ENCODE measurements at places on chromosomes 5 and 9.

GRCh38 chr9:129828051-129828450 lies 4.1 kb upstream of the TOR1A start:
- no peak for DNase-seq

GRCh38 chr5:133196441-133197085 lies 144.8 kb downstream of the HSPA4 start:
- DNase-seq = no peak

DNA sequence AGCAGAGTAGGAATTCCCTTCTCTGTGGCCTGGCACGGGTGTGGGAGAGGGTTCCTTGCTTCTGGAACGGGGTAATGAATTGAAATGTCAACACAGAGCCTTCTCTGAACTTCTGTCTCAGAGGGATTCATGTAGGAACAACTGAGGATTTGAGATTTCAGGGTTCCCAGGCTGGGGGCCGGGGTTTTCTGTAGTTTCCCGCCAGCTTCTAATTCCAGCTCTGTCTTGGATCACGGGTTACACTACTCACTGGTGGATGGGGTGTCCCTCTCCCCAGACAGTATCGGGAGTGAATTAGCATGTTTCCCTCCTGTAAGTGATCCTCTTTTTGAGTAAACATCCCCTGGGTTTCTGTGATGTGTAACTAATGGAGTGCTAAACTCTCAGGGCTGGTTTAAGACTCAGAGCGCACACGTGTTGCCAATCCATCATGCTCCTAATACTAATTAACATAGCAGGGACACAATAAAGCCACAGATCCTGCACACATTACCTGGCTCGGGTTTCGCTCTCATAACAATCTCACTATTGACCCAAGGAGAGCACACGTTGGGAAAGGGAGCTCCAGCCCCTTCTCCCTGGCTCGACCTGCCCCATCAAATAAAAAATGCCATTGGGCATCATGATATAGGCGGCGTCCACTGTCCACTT lies 18.1 kb upstream of the DMRT2 start:
- no peak for DNase-seq

DNA sequence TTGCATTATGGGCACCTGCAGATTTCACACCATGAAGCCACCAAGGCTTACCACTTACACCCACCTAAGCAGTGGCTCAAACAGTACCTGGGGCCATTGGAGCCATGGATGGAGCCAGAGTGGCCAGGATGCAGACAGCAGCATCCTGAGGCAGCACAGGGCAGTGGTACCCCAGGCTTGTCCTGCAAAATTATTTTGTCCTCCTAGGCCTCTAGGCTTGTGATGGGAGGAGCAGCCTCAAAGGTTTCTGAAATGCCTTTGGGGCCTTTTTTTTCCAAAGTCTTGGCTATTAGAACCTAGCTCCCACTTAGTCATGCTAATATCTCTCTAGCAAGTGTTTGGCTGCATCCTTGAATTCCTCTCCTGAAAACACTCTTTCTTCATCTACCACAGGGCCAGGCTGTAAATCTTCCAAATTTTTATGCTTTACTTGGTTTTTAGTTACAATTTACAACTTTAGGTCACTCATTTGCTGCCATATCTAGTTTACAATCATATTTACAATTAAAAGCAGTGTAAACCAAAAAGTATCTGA lies 15.7 kb downstream of the TMC1 start:
- DNase-seq = no peak

GRCh38 chr5:108148715-108149139 lies 233.2 kb downstream of the FBXL17 start:
- DNase-seq = no peak

DNA sequence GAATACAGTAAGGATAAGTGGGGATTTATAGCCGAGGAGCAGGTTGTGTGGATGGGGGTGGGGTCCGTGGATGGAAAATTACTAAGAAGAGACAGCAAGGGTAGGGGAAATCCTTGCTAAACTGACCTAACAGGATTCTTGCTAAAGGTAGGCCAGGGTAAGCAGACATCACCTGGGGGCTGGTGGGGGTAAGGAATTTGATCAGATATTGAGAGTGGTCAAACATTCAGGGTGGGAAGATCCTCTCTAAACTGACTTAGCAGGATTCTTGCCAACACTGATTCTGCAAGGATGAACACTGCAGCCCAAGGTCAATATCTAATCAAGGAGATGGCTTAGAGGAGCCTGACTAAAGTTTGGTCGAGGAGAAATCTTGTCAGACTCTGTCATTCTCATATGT lies 2.7 kb upstream of the PLGRKT start:
- DNase-seq = no peak

DNA sequence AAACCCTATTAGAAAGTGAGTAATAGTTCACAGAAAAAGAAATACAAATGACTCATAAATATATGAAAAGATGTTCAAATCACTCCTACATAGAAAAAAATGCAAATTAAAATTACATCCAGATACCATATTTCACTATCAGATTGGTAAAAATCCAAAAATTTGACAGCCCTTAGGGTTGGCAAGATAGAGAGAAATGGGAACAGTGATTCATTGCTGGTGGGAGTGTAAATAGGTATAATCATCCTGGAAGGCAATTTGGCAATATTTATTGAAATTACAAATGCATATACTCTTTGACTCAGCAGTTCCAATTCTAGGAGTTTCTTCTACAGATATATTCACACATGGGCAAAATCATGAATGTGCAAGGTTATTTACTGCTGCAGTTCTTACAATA lies 273.5 kb downstream of the NR2F1-AS1 start:
- DNase-seq = no peak

GRCh38 chr5:134084022-134084565 lies 30.4 kb upstream of the TCF7 start:
- DNase-seq = no peak

- DNase-seq = peak; percentile 83
These were observed 452.0 kb upstream of the ZNF608 start for GRCh38 chr5:125198270-125198974.

DNA sequence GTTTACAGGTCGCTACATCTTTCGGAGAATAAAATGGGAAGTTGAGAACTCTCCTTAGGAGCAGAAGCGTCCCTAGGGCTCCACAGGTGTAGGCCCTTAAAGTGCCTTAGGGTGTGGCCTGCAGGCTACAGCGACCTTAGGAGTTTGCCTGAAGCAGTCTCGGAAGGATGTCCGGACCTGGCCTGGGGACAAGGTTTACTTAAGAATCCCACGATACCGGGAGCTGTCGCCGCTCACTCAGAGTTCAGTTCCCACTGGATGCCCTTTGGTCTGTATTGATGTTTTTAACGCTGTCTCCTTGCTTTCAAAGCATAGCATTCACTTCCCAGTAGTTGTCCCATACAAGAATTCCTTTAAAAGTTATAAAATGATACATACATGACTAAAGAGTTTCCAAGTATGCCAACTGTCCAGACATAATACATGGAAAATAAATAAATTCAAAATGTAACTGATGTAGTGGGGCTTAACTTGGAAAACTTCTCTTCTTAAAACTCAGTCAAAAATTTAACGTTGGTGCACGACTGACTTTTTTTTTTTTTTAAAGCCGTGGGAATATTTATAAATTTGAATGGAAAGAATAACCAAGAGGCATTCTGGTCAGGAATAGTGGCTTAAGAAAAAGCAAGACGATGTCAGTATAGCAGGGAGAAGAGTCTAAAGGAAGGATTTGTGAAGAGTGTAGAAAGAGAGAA lies 848 bp downstream of the RAD50 start:
- no peak for DNase-seq

DNA sequence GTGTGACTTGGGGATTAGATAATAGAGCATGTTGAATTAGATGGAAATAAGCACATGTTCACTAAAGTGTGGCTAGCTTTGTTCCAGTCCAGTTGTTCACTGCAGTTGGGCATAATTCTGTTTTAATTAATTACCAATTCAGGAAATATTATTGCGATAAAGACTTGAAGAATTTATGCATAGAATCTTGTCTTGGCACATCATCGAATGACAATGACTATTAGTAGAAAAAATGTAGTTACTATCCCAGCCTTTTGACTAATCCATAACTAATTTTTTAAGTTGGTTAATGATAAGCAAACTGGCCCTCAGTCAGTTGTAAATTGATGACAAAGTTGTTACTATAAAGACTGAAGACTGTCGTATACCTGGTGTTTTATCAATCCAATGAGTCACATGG lies 10.5 kb downstream of the LNPEP start:
- DNase-seq = no peak

DNA sequence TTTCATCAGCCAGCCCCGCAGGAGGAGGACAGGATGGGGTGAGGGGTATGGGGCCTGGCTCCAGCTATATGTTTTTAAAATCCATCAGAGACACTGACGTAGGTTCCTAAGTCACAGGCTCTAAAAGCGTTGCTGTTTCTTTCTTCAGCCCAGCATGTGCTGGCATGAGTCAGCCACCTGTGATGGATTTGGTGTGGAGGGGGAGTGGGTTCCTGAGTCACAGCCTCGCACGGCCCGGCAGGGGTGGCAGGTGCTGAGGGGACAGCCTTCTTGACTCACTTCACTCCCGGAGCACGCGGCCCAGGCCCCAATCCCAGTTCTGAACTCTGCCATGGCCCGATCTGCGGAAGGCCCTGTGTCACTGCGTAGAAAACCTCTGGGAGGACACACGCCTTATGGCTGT lies 38.8 kb upstream of the RPL26L1 start:
- peak; percentile 92 for DNase-seq

DNA sequence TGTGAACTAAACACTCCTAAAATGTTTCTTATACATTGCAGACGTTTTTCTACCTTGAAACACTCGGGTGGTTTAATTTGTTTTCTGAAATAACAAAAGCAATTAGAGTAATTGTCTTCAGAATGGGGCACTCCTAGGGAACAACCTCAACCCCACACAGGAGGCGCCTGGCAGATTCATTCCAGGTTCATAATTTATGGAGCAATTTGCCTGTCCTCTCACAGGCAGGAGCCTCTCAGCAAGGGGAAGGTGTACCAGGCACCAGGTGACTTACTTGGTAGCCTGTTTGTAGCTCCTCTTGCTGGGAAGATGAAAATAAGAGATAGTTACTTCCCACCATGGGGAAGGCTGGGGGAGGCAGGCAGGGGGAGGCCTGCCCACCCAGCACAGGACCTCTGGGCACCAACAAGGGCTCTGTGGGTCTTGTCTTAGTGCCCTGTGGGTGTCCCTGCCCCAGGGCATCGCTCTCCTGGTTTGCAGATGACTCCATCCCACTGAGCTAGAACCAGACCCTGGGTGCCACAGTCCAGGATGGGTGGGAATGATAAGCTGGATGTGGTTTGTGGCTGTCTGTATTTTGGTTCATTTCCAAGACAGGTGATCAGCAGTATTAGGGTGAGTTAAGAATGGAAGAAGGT lies 144.4 kb downstream of the FSTL4 start:
- DNase-seq = no peak

GRCh38 chr5:101782352-101783103 lies 513.6 kb downstream of the SLCO4C1 start:
- DNase-seq = no peak

DNA sequence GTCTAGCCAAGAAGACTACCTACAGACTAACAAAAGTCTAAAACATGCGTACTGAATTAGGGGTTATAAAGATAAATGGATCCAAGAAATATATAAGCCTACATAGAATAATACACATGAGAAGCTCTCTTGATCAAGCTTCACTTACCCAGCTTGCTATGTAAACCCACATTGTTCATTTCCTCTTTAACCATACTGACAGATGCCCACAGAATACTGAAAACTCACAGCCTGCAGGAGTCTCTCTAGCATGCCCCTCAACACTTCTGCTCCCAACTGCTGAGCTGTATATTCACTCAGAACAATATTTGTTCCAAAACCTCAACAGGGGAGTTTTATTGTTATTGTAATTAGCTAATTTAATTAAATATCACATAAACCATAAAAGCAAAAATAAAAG lies 52.4 kb downstream of the RFX3 start:
- DNase-seq = no peak

GRCh38 chr9:115627511-115627910 lies 509.6 kb upstream of the TNC start:
- no peak for DNase-seq

DNA sequence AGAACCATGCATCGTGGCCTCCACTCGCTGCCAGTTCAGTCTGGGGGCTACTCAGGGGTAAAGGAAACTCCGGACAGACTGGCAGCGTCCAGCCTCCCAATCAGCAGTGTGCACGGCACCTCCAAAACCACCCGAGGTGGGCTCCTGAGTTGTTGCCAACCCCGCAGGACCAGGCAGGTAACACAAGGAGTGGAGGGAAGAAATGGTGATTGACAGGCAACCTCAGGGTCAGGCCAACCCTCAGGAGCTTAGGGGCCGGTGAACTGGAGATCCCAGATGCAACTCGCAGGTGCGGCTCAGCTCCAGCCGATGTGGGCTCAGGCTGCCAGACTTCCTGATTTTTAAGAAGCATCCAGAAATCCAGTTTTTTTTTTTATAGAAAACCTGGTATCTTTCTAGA lies 37.3 kb upstream of the AKNA start:
- no peak for DNase-seq

GRCh38 chr9:128550770-128551656 lies 1.4 kb upstream of the SPTAN1 start:
- no peak for DNase-seq

- DNase-seq = no peak
These were observed 1054.9 kb downstream of the PTPRD start for GRCh38 chr9:9557804-9558334.

DNA sequence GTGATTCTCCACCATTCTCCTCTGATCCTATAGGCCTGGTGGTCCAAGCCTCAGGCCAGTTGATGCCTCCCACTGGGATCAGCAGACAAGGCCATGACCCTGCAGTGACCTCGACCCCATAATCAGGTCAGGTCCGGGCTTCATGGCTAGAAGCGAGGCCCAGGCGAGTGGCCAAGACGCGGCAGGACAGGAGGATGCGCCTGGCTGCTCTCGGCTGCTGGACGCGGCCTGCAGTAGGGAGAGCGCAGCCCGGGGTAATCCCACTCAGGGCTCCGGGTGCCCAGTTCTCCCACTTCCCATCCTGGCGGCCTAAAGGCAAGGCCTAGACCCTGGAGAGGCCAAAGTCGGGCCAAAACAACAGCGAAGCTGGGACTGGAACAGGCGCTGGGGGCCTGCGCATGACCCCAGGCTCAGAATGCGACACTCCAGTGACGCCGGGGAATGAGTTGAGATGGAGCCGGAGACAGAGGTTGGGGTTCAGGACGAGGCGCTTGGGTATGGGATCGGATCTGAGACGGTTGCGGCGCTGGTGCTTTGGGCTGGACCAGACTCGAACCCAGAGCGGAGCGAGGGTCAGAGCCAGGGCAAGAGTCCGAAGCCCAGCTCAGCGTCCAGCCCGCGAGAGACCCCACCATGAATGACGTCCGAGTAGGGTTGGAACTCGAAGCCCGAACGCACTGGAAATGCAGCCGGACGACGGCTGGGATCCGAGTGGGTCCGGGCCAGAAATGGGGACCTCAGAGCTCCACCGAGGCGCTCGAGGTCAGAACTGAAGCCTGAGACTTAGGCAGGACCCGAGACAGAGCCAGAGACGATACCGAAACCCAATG lies 3.2 kb downstream of the LHX6 start:
- no peak for DNase-seq

Measured in smooth muscle cell of the brain vasculature (primary cell).